ENCODE measurements at places on chromosomes 3 and 15.

- DNase-seq: no peak
Measured at GRCh38 chr15:50148362-50148963, 29.4 kb upstream of the ATP8B4 start.

- DNase-seq: no peak
Measured at GRCh38 chr15:43406189-43406588, 35.3 kb downstream of the TUBGCP4 start.

GRCh38 chr3:134394380-134394779 is 20.1 kb upstream of the AMOTL2 start:
- no peak for DNase-seq

- no peak for DNase-seq
Measured at GRCh38 chr15:40750885-40751284, 4.2 kb downstream of the RMDN3 start.

DNA sequence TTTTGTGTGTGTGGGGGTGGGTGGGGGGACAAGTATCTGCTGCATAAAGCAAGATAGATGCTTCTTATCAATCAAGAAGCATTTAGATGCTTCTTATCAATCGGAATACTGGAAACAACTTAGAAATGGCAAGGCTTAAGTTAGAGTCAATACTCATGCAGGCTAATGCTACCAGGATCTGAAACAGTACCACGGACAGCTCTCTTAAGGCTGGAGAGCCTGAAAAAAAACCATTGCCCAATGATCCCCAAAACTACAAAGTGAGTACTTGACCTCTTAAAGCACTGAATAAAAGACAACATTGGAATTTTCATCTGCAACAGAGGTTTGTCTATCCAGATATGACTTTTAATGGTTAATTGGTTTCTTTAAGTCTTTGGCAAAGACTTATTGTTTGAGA is 262.3 kb downstream of the GAP43 start:
- no peak for DNase-seq

- DNase-seq: no peak
Measured at GRCh38 chr3:66303491-66303901, 82.7 kb downstream of the SLC25A26 start.

DNA sequence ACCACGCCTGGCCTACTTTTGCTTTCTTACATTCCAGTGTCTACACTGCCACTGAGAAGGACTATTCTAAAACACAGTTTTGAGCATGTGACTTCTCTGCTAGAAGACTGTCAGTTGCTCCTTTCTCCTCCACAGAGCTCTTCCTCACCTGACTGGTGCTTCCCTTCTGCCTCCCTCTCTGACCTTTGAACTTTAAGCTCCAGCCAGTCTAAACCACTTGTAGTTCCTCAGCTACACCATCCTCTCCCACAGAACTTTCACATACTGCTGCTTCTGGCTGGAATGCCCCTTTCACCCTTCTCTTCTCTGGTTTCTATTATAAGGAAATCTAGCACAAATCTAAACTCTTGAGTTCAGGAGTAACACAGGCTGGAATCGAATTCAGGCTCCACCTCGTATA is 9.1 kb downstream of the NCEH1 start:
- no peak for DNase-seq

GRCh38 chr15:27674826-27675225 is 424.3 kb downstream of the OCA2 start:
- no peak for DNase-seq

- DNase-seq: peak; percentile 93
Measured at GRCh38 chr3:101561630-101562328, at the start of gene TRMT10C. TRMT10C (plus strand) TSS chr3:101561868; CDS start chr3:101564782, 2,914 bp downstream.

- DNase-seq: peak; percentile 50
Measured at GRCh38 chr3:27666708-27667107, 55.4 kb downstream of the EOMES start.

DNA sequence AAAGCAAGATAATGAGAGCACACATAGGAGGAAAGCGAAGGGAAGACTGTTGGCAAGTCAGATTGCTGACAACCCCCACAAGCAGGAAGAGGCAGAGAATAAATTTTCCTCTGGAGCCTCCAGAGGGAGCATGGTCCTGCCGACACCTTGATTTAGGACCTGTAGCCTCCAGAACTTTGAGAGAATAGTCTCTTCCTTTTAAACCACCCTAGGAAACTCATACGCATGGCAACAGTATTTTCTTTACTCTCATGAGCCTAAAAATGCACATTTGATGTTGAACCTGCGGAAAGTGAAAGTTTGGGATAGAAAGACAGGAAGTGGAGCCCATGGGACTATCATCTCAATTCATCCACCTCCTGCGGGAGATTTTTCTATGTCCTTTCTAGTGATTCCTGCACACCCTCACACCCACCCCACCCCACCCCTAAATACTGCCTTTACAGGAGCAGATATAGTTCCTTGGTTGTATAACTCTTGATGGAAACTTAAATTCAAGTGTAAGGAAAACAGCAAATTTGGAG is 116.7 kb upstream of the LPP start:
- no peak for DNase-seq

GRCh38 chr3:127152684-127153505 is 40.0 kb upstream of the PRR23E start:
- no peak for DNase-seq

DNA sequence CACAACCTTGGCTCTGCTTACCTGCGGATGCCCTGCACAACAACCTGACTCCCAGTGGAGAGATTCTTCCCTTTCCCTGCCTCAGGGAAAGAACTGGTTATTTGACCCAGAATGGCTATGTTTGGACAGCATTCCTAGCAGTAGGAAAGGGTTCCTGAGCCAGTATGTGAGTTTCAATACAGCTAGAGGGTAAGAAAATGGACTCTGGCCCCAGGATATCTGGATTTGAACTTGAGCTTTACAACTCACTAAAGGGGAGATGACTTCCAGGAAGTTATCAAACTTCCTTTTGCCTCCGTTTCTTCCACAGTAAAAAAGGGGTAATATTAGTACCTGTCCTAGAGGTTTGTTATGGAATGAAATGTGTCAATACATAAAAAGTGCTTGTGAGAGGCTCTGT is 28.1 kb upstream of the PLSCR4 start:
- DNase-seq: no peak

Data from ureter (tissue), 1 donor.